ENCODE measurements at places on chromosomes 6 and 20.

DNA sequence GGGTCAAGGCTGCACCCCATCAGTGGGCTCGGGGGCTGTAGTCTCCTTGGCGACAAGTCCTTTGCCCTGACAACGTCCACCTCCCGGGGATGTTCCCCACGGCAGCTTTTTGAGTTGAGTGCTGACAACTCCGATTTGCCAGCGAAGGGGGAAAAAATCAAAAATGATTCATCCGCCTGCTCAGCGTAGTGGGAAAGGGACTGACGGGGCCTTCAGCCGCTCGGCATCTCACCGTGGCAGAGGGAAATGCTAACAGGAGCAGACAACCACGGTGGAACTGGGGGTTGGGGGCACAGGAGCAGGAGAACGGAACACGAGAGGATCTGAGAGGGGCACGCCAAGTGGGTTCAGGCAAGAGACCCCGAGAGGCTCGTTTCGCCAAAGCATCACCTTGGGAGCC, 173.7 kb downstream of the TFAP2C start:
- DNase-seq, result no peak
- no peak overlapping the region for H3K4me3 ChIP-seq
- H3K27ac ChIP-seq, result no peak overlapping the region
- H3K27me3 ChIP-seq, result peaks cover 22% of the 10 kb centered on the region
- H3K36me3 ChIP-seq, result no peaks in the 10 kb centered on the region
- peaks cover 14% of the 10 kb centered on the region for H3K4me1 ChIP-seq

- H3K36me3 ChIP-seq, result no peaks in the 10 kb centered on the region
- no peaks in the 10 kb centered on the region for H3K4me1 ChIP-seq
- H3K27ac ChIP-seq, result no peak overlapping the region
- DNase-seq, result no peak
- H3K4me3 ChIP-seq, result no peak overlapping the region
- no peaks in the 10 kb centered on the region for H3K27me3 ChIP-seq
Measured at GRCh38 chr20:7080472-7080871, 313.0 kb downstream of the BMP2 start.

GRCh38 chr20:39259010-39259803, 297.1 kb downstream of the DHX35 start:
- no peaks in the 10 kb centered on the region for H3K27me3 ChIP-seq
- no peaks in the 10 kb centered on the region for H3K36me3 ChIP-seq
- H3K27ac ChIP-seq, result no peak overlapping the region
- H3K4me3 ChIP-seq, result no peak overlapping the region

GRCh38 chr20:63322933-63323273, 29.9 kb downstream of the COL20A1 start:
- no peaks in the 10 kb centered on the region for H3K27me3 ChIP-seq
- peaks cover 15% of the 10 kb centered on the region for H3K4me1 ChIP-seq
- H3K4me3 ChIP-seq, result no peak overlapping the region
- DNase-seq, result no peak
- H3K36me3 ChIP-seq, result no peaks in the 10 kb centered on the region
- no peak overlapping the region for H3K27ac ChIP-seq

DNA sequence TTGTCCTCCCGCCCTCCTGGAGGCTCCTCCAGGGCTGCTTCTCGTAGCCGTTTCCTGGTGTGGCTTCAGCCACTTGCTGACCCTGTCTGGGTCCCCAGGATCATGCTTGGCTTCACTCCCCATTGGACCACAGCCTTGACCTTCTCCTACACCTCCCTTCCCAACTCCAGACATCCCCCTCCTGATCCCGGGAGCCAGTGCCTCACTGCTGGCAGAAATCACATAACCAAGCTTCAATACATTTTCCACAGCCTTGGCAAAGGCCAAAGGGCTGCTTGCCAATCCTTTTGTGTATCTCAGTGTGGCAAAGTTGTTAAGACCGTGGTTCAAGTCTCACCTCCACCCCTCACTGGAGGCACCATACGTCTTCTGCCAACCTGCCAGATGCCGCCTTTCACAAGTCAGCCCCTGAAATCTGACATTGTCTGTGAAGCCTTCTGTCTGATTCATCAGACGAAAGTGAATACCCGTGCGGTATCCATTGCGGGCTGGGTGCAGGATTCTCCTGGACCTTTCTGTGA, 60.1 kb downstream of the PHACTR3 start:
- no peaks in the 10 kb centered on the region for H3K36me3 ChIP-seq
- H3K27ac ChIP-seq, result no peak overlapping the region
- H3K27me3 ChIP-seq, result peaks cover 8% of the 10 kb centered on the region

DNA sequence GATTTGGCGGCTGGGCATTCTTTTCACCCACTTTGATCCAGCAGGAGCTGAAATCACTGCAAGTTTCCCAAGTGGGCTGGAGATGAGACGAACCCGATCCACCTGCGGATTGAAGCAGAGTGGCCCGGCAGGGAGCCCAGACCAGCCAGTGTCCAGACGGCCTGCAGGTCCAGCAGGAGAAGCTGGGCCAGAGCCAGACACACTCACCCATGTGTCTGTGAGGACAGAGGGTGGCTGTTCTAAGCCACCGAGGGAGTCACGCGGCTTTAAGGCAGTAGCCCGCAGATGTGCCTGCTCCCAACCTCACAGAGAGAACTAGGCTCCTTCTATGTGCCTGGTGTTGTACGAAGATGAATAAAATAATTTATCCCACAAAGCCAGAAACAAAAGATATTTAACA, 200.7 kb downstream of the WDR27 start:
- H3K27ac ChIP-seq, result no peak overlapping the region
- no peaks in the 10 kb centered on the region for H3K36me3 ChIP-seq
- DNase-seq, result peak; percentile 86
- no peak overlapping the region for H3K4me3 ChIP-seq
- H3K27me3 ChIP-seq, result no peaks in the 10 kb centered on the region
- H3K4me1 ChIP-seq, result no peaks in the 10 kb centered on the region

All from esophagus muscularis mucosa (tissue), 4 donors.